ENCODE measurements at places on chromosomes 4 and X.

- DNase-seq, result no peak
Observed at GRCh38 chr4:58406762-58407161, 1296.6 kb upstream of the IGFBP7 start.

GRCh38 chr4:38114386-38115150 lies 154.4 kb downstream of the PTTG2 start:
- DNase-seq, result peak; percentile 27

GRCh38 chr4:112604589-112604988 lies 32.1 kb downstream of the ZGRF1 start:
- DNase-seq, result peak; percentile 65

DNA sequence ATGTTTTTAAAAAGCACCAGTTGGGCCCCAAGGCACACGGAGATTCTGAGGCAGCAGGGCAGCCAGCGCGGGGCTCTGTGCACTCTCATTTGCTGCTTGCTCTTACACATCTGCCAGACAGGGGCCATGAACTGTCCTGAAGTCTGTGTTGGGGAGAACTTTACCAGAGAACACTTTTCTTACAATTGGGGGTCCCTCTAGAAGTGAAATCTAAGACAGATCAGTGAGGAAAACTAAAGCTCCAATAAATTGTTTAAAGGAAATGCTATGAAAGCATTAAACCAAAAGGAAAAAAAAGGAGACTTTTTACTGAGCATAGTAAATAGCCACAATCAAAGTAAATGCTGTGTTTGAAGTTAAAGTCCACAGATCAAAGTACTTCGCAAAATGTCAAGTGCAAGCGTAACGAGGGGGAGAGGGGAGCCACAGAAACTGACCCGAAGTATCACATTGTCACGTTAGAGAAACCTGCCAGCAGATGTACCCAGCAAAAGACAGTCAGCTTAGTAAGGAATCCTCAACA lies 37.8 kb downstream of the SORBS2 start:
- DNase-seq, result no peak

GRCh38 chr4:88277711-88278225 lies 6.6 kb downstream of the PPM1K start:
- DNase-seq, result no peak

DNA sequence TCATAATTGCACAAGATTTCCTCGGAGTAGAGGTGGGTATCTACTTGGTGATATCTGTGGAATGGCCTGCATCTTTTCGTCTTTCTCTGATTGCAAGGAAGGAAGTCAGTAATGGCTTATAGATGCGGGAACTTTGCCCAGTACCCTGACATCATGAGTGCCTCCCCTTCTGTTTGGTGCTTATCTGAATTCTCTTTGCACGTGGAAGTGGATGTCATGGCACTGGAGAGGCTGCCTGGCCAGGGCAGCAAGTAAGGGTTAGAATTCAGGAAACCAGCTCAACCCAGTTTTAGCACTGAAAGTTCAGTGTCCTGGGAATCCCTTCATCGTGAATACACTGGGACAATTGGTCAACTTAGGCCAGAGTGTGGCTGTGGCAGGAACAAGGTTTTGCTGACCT lies 83.5 kb upstream of the RAPGEF2 start:
- no peak for DNase-seq

DNA sequence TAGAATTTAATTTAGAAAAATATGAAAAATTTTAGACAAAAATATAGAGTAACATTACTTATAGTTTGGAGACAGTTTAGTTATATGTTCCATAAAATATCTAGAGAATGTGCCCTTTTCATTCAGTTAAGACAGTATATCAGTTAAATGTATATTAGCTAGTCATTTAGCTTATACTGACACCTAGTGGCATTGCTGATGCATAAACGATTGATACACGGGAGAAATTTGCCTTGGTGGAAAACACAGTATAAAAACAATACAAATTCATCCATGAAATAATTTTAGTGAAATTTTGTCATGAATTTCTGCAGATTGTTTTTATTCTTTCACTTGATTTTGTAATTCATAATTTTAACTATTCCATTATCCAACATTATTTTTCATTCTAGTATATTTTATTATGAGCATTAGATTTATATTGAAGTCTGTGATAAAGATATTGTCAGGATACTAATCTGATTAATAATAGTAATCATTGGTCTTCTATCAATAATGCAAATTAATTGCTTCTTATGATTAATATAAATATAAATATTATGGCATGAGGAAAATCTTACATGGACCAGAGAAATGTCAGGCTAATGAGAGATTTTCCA lies 219.0 kb downstream of the TLL1 start:
- DNase-seq, result peak; percentile 53

GRCh38 chr4:102047616-102048015 lies 257.1 kb downstream of the BANK1 start:
- no peak for DNase-seq

DNA sequence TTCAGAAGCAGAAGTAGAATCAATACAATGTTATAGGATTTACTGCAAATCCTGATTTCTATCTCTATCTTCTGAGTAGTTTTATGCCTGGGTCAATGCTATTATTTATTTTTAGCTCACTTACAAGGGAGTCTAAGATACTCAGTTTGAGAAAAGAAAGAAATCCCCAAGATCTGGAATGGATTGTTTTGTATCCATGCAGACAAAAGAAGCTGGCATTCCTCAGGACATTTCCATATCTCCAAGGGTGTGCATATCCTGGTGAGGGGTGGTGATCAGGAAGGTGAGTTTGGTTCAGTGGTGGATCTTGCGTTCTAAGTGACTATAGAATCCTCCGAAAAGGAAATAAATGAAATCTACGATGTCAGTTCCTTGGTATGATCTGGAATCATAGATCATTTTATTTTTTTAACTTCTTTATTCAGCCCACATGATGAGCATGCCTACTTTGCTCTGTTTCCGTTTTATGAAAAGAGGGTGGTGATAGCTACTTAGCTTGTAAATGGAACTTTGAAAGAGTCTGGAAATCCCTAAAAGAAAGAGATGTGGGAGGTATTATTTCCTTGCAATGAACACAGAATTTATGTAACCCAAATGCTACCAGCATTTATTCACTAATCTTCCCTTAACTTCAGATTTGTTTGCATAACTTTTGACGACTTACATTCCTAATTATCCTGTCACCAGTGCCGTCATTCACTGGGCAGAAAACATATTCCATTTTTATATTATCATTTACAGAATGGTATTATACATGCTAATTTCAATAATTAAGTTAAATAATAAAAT lies 81.1 kb upstream of the RAPGEF2 start:
- DNase-seq, result no peak

DNA sequence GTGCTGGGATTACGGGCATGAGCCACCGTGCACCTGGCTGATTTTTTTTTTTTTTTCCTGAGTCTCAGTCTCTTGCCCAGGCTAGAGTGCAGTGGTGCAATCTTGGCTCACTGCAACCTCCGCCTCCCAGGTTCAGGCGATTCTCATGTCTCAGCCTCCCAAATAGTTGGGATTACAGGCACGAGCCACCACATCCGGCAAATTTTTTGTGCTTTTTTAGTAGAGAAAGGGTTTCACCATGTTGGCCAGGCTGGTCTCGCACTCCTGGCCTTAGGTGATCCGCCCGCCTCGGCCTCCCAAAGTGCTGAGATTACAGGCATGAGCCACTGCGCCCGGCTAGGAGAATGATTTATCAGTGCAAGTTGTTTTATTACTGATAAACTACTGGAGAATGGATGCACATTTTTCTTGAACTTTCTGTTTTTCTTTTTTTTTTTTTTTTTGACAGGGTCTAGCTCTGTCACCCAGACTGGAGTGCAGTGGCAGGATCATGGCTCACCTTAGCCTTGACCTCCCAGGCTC lies 39.7 kb upstream of the DHRSX start:
- peak; percentile 22 for DNase-seq

DNA sequence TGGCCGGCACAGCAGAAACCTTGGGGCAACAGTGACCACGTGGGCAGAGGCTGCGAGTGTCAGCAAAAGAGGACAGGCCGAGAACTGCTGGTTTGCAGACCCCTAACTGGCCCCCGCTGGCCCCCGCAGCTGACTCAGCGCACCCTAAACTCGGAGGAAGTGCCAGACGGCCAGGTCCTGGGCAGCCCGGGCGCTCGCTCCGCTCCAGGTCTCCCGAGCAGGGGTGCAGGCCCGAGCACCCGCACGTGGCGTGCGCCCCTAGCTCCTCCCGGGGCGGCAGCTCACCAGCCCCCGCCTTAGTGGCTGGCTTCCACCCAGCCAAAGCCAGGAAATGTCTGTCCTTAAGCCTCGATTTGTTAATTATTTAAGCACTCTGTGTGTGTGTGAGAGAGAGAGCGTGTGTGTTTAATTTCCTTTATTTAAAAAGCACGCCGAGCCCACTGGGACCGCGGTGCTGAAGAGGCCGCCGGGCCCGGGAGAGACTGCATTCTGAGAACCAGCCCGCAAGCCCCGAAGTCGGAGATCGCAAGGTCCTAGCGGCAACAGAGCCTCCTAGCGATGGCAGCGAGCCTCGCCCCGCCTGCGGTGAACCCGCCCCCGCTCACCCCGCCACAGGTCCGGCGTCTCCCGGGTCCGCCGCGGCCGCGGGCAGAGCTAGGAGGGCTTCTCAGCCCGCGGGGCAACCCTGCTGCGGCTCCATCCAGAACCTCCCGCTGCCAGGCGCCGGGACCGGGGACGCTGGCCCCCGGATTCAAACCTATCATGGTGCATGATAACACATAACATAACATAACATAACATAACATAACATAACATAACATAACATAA lies 45.9 kb upstream of the CDKN2AIP start:
- DNase-seq, result peak; percentile 54

- peak; percentile 92 for DNase-seq
Observed at GRCh38 chr4:30952526-30953219, 232.5 kb downstream of the PCDH7 start.

GRCh38 chrX:134388161-134389109 lies 71.5 kb upstream of the HPRT1 start:
- peak; percentile 83 for DNase-seq

DNA sequence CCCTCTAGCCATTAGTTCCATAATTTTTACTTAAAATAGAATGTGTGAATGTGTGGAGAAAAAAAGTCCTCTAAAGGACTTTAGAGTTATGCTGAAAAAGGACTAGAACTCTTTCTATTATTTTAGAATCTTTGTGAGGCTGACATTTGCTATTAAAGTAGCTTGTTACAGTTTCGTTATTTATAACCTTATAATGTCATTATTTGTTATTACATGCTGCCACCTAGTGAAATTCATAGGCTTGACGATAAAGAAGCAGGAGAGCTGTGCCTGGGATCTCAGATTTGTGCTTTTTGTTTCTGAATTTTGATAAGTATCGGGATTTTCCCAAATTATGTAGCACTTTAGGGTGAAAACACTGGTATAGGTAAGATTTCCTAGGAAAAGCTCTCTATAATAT lies 38.5 kb upstream of the TAPT1 start:
- DNase-seq, result peak; percentile 57

Measured in renal cortical epithelial cell (primary cell).